Osteoblast (primary cell): ENCODE measurements at places on chromosomes 11 and 22. TPM values are rescaled to one million over a fixed set of nuclear protein-coding genes. Genes with fewer than 3 reads are reported as not detected.
A peak's percentile ranks its signal among the peaks of the same experiment; 100 is the strongest.

DNA sequence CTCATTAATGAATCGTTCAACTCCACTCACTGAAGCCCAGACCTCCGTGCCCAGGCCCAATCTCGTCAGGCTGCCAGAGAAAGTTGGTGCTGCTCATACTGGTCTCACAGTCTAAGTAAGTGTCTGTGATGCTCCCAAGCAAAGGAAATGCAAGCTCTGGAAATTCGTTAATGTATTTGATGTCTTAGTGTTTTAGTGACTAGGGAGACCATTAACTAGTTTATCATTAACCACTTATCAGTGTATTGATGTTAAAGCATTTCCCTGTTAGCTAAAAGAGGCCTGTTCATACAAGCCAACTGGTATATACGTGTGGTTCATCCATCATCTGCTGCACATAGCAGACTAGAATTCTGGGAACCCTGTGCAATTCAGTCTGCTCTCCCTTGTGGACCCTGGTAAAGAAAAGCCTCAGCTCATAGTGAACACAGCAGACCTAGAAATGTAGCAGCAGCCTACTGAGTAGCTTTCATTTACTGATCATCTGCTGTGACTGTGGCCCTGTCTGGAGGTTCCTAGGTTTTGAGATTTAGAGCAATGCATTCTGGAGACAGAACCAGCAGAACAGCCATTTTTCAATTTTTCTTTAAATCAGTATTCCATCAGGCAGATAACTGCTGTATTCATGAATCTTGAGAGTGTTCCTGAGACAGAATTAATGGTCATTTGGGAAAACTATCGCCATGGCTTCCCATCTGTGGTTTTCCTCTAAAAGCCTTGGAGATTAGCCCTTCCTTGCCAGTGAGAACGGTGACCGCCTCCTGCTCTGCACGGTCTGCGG, 15.7 kb upstream of the AIFM3 start:
- H3K27ac ChIP-seq: no peak overlapping the region
- no peak for DNase-seq
- H3K27me3 ChIP-seq: no peaks in the 10 kb centered on the region
- H3K4me3 ChIP-seq: no peak overlapping the region
- peaks cover 46% of the 10 kb centered on the region for H3K36me3 ChIP-seq
- H3K4me1 ChIP-seq: peaks cover 7% of the 10 kb centered on the region

- no peak overlapping the region for H3K27ac ChIP-seq
- no peaks in the 10 kb centered on the region for H3K36me3 ChIP-seq
These were observed 23.8 kb upstream of the IGSF22 start for GRCh38 chr11:18749681-18750319.

GRCh38 chr22:39898997-39899396, 1.9 kb upstream of the GRAP2 start:
- H3K4me1 ChIP-seq: no peaks in the 10 kb centered on the region
- peaks cover 15% of the 10 kb centered on the region for H3K27me3 ChIP-seq
- no peaks in the 10 kb centered on the region for H3K36me3 ChIP-seq
- H3K27ac ChIP-seq: no peak overlapping the region
- DNase-seq: no peak
- H3K4me3 ChIP-seq: no peak overlapping the region

DNA sequence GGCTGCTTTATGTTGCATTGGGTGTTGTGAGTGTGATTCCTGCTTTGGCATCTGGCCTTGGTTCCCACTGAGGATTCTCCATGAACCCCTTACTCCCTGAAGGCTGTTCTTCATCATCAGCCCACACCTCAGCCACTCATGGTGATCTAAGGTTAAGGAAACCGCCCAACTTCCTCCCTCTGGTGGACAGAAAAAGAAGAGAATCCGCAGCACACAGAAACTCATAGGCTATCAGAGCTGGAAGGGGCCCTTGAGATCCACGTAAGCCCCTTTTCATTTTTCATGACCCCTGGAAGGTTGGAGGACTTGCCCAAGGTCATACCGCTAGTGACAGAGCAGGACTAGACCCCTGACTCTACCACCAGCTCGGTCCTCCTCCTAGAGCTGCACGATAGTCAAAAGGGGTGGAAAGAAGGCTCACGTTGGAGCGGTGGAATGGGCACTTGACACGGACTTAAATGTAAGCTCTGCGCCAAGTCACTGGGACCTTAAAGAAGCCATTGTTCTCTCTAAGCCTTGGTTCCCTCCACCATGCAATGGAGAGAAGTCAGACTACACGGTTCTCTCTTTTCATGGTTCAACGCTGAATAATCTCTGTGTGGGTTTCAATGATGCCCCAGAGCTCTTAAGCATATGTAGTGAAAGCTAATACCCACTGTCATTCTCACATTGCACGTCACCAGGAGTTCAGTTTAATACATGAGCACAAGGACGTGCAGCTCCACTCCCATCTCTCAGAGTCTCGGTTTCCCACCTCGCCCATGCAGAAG, 83.6 kb upstream of the CRTAM start:
- no peak for DNase-seq
- H3K4me3 ChIP-seq: no peak overlapping the region
- no peaks in the 10 kb centered on the region for H3K27me3 ChIP-seq
- no peaks in the 10 kb centered on the region for H3K36me3 ChIP-seq

GRCh38 chr11:80649186-80649585, 1208.4 kb upstream of the TENM4 start:
- no peaks in the 10 kb centered on the region for H3K4me1 ChIP-seq
- no peaks in the 10 kb centered on the region for H3K36me3 ChIP-seq
- H3K27me3 ChIP-seq: no peaks in the 10 kb centered on the region
- no peak overlapping the region for H3K27ac ChIP-seq
- DNase-seq: no peak

- no peaks in the 10 kb centered on the region for H3K4me1 ChIP-seq
- no peaks in the 10 kb centered on the region for H3K27me3 ChIP-seq
- DNase-seq: no peak
- no peak overlapping the region for H3K27ac ChIP-seq
- H3K4me3 ChIP-seq: no peak overlapping the region
These were observed 328.7 kb downstream of the SOX6 start for GRCh38 chr11:16027621-16028020.

- H3K27me3 ChIP-seq: no peaks in the 10 kb centered on the region
- H3K36me3 ChIP-seq: no peaks in the 10 kb centered on the region
- no peak overlapping the region for H3K4me3 ChIP-seq
These were observed 261.1 kb upstream of the ANO3 start for GRCh38 chr11:26070714-26071380.

- no peak overlapping the region for H3K27ac ChIP-seq
- H3K4me3 ChIP-seq: no peak overlapping the region
- peaks cover 29% of the 10 kb centered on the region for H3K27me3 ChIP-seq
- no peaks in the 10 kb centered on the region for H3K36me3 ChIP-seq
These were observed 1.6 kb downstream of the CBX7 start for GRCh38 chr22:39150848-39151215.

GRCh38 chr11:12679471-12679870, 5.2 kb downstream of the TEAD1 start:
- H3K36me3 ChIP-seq: peaks cover 16% of the 10 kb centered on the region
- peak overlapping the region; percentile 2 for H3K27ac ChIP-seq
- H3K4me3 ChIP-seq: no peak overlapping the region
- no peaks in the 10 kb centered on the region for H3K27me3 ChIP-seq
- peaks cover 47% of the 10 kb centered on the region for H3K4me1 ChIP-seq

DNA sequence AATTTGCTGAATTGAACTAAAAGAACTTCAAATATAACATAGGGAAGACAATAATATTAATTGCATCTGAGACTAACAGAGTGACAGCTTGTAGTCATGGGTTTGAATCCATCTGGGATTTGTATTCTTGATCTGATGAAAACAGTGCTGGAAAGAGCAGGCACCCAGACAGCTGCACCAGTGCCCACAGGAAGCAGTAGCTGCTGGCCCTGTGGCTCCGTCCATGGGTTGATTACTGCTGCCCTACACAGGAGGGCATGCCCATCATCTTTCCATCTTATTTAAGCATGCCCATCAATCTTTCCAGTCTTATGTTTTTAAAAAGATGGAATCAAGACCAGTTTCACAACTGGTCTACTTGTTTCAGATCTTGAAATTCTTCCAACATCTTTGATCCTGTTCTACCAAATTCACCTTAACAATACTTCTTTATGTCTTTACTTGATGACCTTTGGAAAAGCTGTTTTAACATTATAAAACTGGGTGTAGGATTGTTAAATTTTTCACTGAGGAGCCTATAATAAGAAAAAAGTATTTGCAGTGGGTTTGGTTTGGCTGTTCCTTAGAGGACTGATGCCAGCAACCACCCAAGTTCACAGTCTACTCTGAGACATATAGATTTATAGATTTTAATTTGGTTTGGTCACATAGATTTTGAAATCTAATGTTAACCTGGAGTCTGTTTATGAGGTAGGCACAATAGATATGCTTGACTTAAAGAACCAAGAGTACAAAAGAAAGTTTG, 761 bp upstream of the NXPE4 start:
- H3K4me1 ChIP-seq: no peaks in the 10 kb centered on the region
- H3K36me3 ChIP-seq: no peaks in the 10 kb centered on the region
- H3K27ac ChIP-seq: no peak overlapping the region
- DNase-seq: peak; percentile 22
- no peak overlapping the region for H3K4me3 ChIP-seq

GRCh38 chr11:106625566-106625965, 392.7 kb downstream of the GUCY1A2 start:
- no peaks in the 10 kb centered on the region for H3K27me3 ChIP-seq
- H3K36me3 ChIP-seq: no peaks in the 10 kb centered on the region
- no peak overlapping the region for H3K27ac ChIP-seq

DNA sequence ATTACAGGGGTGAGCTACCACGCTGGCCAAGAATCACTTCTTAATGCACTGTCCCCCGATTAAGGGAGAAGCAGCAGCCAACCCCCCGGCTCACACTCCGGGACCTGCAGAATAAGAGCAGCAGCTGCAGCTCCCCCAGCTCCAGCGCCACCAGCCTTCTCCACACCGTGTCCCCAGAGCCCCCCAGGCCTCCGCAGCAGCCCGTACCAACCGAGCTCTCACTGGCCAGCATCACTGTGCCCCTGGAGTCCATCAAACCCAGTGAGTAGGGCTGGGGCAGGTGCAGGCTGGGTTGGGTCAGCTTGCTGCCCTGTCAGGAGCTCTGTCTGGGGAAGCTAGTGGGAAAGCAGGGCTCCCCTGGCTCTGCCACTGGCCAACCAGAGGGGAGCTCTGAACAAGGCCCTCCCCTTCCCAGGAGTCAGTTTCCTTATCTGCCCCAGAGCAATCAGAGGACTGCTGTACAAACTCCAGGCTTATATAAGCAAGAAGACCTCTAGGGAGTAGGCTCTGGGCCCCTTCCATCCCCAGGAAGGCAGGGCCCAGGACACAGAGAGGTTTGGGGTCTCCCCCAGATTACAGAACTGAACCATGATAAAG, 8.5 kb upstream of the SH3BP1 start:
- H3K36me3 ChIP-seq: peaks cover 17% of the 10 kb centered on the region
- peaks cover 20% of the 10 kb centered on the region for H3K4me1 ChIP-seq
- DNase-seq: peak; percentile 74
- H3K27me3 ChIP-seq: no peaks in the 10 kb centered on the region
- H3K4me3 ChIP-seq: no peak overlapping the region
- H3K27ac ChIP-seq: no peak overlapping the region

GRCh38 chr22:50258361-50259292, 2.9 kb downstream of the MAPK12 start:
- DNase-seq: no peak
- peaks cover 2% of the 10 kb centered on the region for H3K36me3 ChIP-seq
- no peaks in the 10 kb centered on the region for H3K27me3 ChIP-seq
- peaks cover 9% of the 10 kb centered on the region for H3K4me1 ChIP-seq
- no peak overlapping the region for H3K4me3 ChIP-seq

GRCh38 chr11:126443120-126443519, 87.6 kb downstream of the ST3GAL4 start:
- H3K27me3 ChIP-seq: no peaks in the 10 kb centered on the region
- no peak for DNase-seq
- H3K36me3 ChIP-seq: no peaks in the 10 kb centered on the region
- no peak overlapping the region for H3K4me3 ChIP-seq

GRCh38 chr11:94132152-94132558, 3.5 kb downstream of the PANX1 start:
- no peak overlapping the region for H3K4me3 ChIP-seq
- H3K36me3 ChIP-seq: no peaks in the 10 kb centered on the region
- DNase-seq: peak; percentile 79
- peaks cover 69% of the 10 kb centered on the region for H3K4me1 ChIP-seq

DNA sequence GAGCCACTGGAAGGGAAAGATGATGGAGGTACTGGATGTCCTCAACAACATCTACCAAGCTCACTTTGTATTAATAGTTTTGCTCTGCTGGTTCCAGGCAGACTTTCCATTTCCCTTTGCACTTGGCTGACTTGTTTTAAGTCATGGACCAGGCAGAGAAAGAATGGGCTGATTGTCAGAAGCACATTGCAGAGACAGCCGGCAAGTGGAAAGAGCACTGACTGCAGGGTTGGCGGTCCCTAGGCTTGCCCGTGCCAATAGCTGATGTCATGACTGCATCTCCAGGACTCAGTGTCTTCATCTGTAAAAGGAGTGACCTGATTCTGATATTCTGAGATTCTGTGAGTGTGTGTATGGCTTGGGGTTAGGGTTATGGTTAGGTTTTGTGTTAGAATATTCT, 20.9 kb upstream of the NNMT start:
- H3K36me3 ChIP-seq: no peaks in the 10 kb centered on the region
- peaks cover 7% of the 10 kb centered on the region for H3K4me1 ChIP-seq
- no peak overlapping the region for H3K4me3 ChIP-seq
- H3K27ac ChIP-seq: no peak overlapping the region
- H3K27me3 ChIP-seq: peaks cover 58% of the 10 kb centered on the region
- no peak for DNase-seq

- no peaks in the 10 kb centered on the region for H3K36me3 ChIP-seq
- no peak for DNase-seq
- no peaks in the 10 kb centered on the region for H3K27me3 ChIP-seq
These were observed 31.8 kb upstream of the PDGFB start for GRCh38 chr22:39276440-39277141.

DNA sequence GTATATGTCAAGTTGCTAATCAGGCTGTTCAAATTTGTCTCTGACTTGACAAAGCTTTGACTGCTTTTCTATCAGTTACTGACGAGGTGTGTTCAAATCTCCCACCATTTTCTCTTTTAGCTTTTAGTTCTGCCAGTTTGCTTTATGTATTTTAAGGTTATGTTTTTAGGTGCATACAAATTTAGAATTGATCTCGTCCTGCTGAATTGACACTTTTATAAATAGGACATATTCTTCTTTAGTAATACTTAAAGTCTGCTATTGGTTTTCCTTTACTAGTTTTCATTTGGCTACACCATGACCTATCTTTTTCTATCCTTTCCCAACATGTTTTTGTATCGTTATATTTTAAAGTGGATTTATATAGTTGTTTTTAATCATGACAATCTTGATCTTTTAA, 65.7 kb upstream of the KCNQ1OT1 start:
- DNase-seq: no peak
- no peaks in the 10 kb centered on the region for H3K36me3 ChIP-seq
- peaks cover 17% of the 10 kb centered on the region for H3K27me3 ChIP-seq
- no peak overlapping the region for H3K27ac ChIP-seq

GRCh38 chr11:76601724-76602123, 68.8 kb downstream of the LRRC32 start:
- peaks cover 30% of the 10 kb centered on the region for H3K4me1 ChIP-seq
- no peak overlapping the region for H3K4me3 ChIP-seq
- no peaks in the 10 kb centered on the region for H3K36me3 ChIP-seq
- H3K27me3 ChIP-seq: no peaks in the 10 kb centered on the region

- no peaks in the 10 kb centered on the region for H3K36me3 ChIP-seq
- peaks cover 18% of the 10 kb centered on the region for H3K4me1 ChIP-seq
- H3K27ac ChIP-seq: no peak overlapping the region
- H3K27me3 ChIP-seq: no peaks in the 10 kb centered on the region
- no peak overlapping the region for H3K4me3 ChIP-seq
These were observed 36.0 kb downstream of the PRCP start for GRCh38 chr11:82864268-82864667.

The EXPH5 gene
- total RNA-seq: under 0.01 and 0.59 TPM in 2 replicates

The SLC17A6 gene
- total RNA-seq: not detected in 2 replicates

The POU2AF1 gene
- not detected in 2 replicates for total RNA-seq

The UPB1 gene
- under 0.01 TPM in 1 of 2 replicates, not detected in the other for total RNA-seq

The NXPE2 gene
- total RNA-seq: under 0.01 and 0.29 TPM in 2 replicates

The KRTAP5-1 gene
- total RNA-seq: not detected in 2 replicates

The OR51B5 gene
- total RNA-seq: not detected in 2 replicates

The APOA4 gene
- total RNA-seq: not detected in 2 replicates

The UNC93B1 gene
- 36.5 and 39.8 TPM in 2 replicates for total RNA-seq
